ENCODE measurements at places on chromosomes 5 and 9.

- DNase-seq: no peak
Measured at GRCh38 chr5:146025114-146025680, 80.2 kb downstream of the PLAC8L1 start.

DNA sequence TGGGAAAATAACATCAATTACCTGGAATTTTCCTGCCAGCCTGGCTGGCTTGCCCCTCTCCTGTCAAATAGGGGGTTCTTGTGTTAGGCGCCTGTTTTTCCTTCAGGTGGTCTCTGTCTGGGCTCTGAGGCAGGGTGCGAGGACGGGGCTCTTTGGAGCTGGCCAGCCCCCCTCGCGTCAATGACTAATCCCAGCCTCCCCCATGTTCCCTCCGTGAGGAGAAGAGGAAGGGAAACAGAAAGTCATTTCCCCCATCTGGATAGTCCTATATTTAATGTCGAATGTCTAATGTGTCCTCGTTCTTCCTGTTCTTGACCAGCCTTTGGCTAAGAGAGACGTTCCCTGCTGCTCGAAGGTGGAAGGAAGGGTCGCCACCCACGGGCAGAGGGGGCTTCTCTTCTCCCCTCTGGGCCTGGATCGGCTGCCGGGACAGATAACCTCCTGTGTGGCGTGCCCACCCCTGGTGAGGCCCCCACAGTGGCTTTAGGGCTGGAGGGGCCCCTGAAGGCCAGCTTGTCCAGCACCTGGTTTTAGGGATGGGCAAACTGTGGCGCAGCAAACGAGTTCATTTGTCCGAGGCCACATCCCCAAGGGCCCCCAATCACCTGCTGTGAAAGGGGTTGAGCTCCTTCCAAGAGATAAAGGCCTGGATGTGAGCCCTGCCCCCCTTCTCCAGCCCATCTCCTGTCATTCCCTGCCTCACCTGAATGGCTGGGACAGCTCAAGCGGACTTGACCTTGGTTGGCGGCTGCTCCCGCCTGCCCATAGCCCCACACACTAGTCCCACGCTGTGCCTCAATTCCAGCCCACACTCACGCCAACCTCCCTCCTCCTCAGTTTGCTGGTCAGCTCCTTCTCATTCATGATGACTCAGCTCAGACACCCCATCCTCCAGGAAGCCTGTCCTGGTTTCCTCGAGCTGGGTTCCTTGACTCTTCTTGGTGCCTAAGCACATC is 35.9 kb upstream of the UNC5A start:
- DNase-seq: no peak

GRCh38 chr9:96688187-96688586 is 33.1 kb upstream of the PRXL2C start:
- DNase-seq: no peak

DNA sequence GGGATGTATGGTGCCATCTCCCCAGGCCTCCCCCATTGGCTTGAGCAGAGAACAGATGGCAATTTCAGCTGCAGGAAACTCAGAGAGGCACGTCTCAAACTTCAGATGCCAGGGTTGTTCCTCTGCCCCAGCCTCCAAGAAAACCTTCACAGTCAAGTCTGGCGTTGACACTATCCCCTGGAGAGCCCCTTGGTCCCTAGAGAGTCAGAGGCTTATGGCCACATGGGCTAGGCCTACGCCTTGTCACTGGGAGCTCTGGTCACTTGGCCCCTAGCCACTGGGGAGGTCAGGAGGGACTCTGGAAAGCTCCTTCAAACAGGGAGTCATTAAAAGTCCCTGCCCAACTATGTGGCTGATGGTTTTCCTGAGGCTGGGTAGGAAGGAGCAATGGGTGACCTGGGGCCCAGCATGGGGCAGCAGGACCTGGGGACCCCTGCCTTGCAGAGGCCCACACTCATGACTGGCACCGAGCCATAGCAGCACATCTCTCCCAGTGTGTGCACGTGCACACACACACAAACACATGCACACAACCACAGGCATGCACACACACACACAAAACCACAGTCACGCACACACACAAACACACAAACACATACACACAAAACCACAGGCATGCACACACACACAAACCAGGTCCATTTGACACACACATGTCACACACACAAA is 144.2 kb downstream of the GADD45G start:
- DNase-seq: no peak

DNA sequence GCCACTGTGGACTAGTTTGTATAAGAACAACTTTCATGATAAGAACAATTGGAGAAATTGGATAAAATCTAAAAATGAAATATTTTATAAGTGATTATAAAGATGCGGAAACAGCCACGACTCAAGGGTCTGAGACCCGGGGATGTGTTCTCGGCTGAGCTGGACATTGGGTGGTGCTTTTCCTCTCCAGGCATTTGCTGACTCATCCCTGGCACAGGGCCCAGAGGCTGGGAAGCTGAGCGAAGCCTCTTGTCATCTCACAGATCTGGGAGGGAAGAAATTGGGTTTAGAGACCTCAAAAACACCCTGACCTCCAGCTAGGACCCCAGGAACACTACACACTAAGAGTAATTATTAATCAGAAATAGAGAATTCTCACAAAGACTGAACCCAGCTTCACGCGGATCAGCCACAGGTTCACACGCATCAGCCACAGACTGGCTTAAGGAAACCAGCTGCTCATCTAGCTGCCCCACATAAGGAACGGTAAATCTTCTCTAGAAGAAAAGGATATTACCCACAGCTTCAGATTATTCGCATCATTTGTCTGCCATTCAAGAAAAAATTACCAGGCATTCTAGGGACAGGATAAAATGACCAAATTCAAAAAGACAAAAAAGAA is 2.8 kb upstream of the OR2V1 start:
- DNase-seq: peak; percentile 88

DNA sequence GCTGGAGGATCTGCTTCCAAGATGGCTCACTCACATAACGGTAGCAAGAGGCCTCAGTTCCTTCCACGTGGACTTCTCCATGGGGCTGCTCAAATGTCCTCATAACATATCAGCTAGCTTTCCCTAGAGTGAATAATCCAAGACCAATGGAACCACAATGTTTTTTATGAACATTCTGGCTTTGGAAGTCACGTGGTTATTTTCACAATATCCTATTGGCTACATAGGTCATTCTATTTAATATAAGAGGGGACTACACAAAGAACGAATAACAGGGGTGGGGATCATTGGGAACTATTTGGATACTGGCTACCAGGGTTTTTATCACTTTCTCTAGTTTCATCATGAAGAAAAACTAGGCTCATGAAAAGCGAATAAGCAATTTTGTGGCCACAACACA is 81.4 kb downstream of the ZNF622 start:
- DNase-seq: no peak

DNA sequence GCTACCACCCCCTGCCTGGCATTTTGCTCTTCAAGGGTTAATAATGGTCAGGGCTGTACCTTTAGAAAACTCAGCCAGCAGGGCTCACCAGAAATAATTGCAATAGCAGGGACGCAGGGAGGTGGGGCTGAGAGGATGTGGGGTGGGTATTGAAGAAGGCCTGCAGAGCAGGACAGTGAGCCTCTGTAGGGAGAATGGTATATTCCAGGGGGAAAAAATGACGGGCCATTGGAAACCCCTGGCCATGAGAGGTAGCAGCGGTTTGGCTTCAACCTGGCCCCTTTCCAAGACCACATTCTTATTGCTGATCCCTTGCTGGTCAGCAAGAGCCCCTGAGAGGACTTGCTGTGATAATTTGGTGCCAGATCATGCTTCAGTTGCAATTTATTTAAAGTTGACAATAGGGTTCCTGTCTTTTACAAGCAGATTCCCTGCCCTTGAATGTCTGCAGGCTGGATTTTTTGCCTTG is 36.7 kb upstream of the CTNNA1 start:
- no peak for DNase-seq

- peak; percentile 51 for DNase-seq
Measured at GRCh38 chr5:125348936-125349831, 602.7 kb upstream of the ZNF608 start.

DNA sequence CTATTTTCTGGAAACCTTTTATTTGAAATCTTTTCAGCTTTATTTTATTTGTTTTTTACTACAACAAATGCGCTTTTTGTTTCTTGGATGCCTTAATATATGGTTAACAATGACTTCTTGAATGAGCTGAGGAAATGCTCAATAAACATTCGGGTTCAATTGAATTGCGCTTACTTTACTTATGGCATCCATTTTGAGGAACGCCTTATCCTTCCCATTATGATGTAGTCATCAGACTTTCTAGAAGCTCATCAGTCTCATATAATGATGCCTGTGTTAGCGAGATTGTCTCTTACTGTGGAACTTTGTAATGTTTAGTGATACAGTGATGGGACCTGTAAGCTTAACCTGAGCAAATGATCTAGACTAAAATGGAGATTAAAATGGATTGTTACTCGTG is 916 bp downstream of the SHLD3 start:
- DNase-seq: peak; percentile 10

GRCh38 chr5:90878549-90879196 is 320.1 kb downstream of the ADGRV1 start:
- DNase-seq: peak; percentile 43

DNA sequence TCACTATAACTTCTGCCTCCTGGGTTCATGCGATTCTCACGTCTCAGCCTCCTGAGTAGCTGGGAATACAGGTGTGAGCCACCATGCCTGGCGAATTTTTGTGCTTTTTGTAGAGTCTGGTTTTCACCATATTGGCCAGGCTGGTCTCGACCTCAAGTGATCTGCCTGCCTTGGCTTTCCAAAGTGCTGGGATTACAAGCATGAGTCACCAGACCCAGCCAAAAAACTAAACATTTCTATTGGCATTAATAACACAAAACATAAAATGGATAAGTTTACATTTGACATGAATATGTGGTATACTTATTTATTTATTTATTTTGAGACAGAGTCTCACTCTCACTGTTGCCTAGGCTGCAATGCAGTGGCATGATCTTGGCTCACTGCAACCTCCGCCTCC is 13.6 kb upstream of the REEP5 start:
- peak; percentile 49 for DNase-seq

DNA sequence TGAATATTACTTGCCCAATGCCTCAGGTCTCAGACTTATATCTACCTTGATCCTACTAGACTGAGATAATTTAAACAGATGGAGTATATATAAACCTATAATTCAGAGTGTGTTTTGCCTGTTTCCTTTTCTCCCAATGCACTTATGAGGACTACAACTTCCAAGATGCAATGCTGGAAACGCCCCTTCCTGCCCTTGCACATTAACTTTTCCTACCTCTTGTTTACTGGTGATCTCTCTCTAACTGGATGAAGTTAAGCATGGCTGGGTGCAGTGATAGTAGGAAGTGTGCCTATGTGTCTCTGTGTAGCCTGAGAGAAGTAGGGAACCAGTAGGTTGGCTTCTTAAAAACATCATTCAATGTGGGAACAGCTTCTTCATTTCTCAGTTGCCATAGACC is 115.2 kb downstream of the SVEP1 start:
- DNase-seq: no peak

DNA sequence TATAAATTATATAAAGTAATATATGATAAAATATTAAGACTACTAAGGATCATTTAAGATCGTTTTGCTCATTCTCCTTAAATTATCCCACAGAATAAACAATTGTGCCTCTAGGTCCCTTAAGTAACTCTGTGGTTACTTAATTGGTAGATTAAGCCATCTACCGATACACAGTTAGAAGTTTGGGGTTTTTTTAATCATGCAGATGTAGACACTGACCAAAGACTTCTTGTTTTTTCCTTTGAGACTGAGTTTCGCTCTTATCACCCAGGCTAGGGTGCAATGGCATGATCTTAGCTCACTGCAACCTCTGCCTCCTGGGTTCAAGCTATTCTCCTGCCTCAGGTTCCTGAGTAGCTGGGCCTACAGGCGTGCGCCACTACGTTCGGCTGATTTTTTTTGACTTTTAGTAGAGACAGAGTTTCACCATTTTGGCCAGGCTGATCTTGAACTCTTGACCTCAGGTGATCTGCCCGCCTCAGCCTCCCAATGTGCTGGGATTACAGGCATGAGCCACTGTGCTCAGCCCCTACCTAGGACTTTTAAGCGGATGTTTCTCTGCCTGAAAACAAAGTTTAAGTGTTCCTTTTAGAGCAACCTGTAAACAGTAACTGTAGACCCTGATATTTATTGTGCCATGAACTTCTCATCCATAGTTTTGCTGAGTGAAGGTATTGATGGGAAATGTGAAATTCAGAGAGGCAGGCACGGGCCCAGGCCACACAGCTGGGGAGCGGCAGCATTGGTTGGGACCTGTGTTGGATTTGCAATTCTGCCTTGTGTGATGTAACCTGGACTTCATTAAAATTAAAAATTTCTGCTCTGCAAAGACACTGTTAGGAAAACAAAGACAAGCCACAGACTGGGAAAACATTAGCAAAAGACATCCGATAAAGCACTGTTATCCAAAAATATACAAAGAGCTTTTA is 11.6 kb downstream of the CEL start:
- no peak for DNase-seq

DNA sequence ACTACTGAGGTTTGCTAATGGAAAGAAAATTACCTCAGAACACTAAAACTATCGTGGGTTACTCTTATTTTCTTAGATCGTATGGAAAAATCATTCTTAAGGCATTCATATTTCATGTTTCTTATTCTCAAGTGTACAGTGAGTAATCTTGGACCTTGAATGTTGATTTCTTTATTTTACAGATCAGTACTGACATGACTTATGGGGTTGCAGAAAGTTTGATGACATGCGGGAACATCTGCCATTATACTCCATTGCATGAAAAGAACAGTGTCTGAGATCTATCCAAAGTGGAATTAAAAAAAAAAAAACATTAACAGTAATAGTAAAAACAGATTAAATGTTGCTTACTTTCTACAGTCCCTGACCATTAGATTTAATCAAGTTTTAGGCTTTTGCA is 1290.2 kb upstream of the WWC1 start:
- DNase-seq: no peak

DNA sequence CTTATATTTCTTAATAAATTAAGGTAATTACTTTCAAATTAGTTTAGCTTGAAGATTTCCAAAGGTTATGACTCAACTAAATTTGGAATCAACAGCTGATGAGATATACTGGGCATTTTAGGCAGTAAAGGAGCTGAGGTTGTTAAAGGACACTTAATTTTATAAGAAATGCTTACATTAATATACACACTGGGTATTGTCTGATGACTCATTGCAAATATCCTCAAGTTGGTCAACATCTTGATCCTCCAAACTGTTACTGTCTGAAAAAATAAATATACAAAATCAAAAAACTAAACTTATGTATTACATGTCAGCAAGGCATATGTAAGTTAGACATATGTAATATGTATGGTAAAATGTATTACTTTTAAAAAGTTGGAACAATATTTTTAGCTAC is 3.4 kb downstream of the GFM2 start:
- peak; percentile 16 for DNase-seq

GRCh38 chr5:39880985-39881384 is 456.2 kb upstream of the DAB2 start:
- no peak for DNase-seq

DNA sequence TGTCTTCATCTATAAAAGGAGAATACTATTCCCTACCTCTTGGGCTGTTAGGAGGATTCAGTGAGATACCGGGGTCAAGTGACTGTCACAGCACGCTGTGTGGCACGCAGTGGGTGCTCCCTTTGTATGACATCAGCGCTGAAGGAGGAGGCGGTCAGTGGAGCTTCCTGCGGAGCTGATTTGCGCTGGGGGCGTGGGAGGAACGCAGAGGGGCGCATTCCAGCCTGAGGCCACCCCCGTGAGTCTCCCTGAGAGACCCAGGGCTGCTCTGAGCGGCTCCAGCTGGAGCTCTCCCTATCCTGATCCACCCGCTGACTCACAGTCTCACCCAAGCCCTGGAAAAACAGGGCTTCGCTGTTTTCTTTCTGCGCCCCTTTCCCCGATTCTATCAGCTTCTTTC is 24.3 kb upstream of the NEURL1B start:
- peak; percentile 43 for DNase-seq

- no peak for DNase-seq
Measured at GRCh38 chr5:54384356-54384933, 71.1 kb upstream of the HSPB3 start.
